ENCODE measurements at places on chromosomes 5 and 9.

GRCh38 chr5:37207802-37208201 is 41.4 kb downstream of the CPLANE1 start:
- DNase-seq: no peak

GRCh38 chr5:149498724-149499336 is 52.4 kb downstream of the CSNK1A1 start:
- DNase-seq: no peak

- peak; percentile 93 for DNase-seq
Observed at GRCh38 chr5:149561848-149562247, 10.6 kb upstream of the CSNK1A1 start.

GRCh38 chr9:33146298-33146697 is 20.8 kb downstream of the B4GALT1 start:
- DNase-seq: no peak

DNA sequence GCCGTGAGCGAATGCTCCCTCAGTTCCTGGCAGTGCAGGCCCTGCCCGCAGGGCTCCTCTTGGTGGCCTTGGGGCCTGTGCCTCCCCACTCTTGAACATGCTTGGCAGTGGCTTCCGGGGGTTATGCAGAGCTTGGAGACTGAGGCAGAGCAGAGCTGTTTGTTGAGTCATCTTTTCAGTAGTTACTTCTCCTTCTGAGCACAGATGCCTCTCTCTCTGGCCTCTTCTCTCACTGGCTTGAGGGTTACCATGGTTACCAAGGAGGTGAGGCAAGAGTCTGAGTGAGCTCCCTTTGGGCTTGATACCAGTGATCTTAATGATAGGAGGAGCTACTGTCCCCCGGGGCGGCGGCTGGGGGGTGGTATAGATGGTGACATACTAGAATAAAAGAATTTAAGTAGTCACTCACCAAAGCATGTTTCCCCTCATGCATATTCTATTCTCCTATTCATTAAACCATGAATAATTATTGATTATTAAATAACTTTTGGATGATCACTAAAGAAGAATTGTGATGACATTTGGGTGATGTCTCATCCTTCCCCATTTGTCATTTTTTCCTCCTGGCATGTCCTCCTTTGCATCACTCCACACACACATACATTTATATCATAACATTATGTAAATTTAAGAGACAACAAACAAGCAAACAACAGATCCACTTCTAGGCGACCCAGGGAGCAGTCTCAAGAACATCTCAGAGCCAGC is 111.1 kb downstream of the ARHGAP26 start:
- DNase-seq: peak; percentile 30

DNA sequence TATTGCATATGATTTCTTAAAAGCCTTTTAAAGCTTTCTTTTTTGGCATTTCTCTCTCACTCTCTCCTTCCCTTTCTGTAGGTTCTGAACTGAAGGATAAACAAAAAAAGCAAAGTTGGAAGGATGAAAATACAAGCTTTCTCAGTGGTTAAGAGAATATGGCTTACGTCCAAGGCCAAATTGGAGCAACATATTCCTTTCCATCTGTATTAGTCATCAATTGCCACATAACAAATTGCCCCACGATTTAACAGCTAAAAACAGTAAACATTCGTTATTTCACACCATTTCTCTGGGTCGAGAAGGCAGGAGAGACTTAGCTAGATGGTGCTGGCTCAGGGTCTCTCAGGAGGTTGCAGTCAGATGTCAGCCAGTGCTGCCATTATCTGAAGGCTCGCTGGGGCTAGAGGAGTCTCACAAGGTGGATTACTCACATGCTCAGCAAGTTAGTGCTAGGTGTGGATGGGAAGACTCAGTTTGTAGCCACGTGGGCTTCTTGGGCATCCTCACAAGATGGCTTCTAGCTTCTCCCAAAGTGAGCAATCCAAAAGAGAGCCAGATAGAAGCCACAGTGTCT is 2.0 kb upstream of the ROR2 start:
- no peak for DNase-seq

DNA sequence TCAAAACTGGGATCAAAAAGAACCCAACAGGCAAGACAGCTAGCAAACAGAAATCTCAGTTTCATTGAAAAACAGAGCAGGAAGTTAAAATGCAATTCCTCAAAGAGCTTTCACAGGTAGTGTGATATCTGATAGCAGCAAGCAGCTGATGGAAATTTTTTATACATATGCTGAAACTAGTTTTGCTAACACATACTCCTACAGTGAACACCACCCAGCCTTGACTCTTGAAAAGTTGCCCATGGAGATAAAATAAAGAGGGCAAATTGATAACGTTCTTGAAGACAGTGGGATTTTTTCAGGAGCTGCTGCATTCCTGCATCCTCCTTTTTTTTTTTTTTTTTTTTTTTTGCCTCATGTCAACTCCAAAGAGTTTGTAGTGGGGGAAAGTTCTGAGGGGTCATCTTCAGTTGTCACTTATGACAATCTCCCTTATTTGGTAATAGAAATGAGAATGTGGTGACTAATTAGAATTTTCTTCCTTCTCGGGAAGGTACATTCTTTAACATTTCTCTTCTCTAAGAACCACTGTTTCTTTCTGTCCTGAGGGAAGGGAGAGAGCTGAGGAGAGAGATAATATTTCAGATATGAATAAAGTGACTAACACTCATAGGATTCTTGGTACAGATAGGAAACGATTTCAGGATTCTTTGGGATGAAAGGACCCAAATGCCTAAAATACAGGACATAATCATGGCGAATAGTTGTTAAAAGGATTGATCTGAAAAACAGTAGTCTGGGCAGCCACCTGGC is 24.6 kb downstream of the SH3RF2 start:
- no peak for DNase-seq

DNA sequence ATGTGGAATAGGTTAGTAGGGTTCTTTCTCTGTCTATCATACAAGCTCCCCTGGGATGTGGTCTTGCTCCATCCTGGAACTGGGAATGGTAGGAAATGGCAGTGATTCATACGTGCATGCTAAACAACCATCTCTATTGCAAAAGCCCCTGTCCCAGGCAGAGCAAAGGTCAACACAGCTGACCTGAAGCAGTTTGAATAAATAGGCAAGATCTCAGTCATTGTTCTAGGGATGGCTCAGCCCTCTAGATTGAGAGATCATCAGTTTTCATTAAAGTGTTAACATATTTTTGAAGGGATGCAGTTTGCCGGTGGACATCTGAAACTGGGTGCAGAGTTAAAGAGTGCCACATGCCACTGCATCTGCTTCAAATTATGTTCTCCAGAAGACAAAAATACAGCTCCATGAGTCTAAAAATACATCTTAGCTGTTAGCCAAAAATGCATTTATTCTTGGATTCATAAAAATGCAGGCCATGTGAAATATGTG is 224.1 kb downstream of the ESM1 start:
- peak; percentile 67 for DNase-seq

DNA sequence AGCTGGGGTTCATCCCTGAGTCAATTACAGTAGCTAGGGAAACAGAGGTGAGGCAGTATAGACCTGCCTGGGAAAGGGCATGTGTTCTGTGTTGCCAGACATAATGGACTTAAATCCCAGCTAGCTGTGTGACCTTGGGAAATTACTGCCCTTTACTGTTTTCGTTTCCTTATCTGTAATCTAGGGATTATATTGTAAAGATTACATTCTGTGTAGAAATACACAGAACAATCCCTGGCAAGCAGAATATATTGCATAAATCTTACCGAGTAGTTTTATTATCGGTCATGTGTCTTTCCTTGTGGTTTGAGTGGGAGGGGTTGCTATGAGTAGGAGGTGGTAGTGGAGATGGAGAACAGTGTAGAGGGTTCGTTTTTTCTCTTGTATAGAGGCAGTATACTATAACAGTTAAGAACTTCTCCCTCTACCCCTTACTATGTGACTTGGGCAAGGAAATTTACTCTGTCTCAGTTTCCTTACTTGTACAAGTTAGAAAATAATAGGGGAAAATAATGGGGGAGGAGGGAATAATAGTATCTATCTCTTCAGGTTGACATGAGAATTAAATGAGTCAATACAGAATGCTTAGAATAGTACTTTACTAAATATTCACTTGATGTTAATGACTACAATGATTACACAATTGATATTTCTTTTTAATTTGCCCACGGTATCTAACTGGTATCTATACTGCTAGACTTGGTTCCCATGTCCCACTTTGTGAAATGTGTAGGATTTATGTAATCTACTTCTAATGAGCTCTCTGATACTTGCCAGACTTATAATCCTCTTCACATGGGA is 7.1 kb upstream of the DMXL1 start:
- DNase-seq: no peak
